Stimulated activated CD8-positive, alpha-beta memory T cell treated with anti-CD3 and anti-CD28 coated beads, Interleukin-4, amount 100 ng/mL, for 1 hour (primary cell): ENCODE measurements at places on chromosomes 6 and 20.

DNA sequence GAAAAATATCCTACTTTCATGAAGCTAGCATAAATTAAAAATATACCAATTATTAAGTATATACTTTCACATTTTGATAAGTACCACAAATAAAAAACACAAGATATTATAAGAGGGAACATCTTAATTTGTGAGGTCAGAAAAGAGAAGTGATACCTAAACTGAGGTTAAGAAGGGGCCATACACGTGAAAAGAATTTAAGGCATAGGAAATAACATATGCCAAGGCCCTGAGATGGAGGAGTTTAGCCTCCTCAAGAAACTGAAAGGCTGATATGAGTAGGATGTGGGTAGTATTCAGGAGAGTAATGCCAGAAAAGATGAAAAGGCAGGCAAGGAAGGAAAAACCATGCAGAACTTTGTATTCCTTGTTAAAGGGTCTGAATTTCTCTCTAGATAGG lies 116.6 kb upstream of the HTR1E start:
- no peak for DNase-seq

GRCh38 chr6:106214531-106214930 lies 111.0 kb downstream of the ATG5 start:
- no peak for DNase-seq

- DNase-seq: no peak
Observed at GRCh38 chr6:127397729-127398630, 54.6 kb upstream of the ECHDC1 start.

GRCh38 chr20:50646483-50646996 lies 44.8 kb downstream of the RIPOR3 start:
- no peak for DNase-seq

GRCh38 chr20:8005033-8005432 lies 14.5 kb downstream of the TMX4 start:
- no peak for DNase-seq

GRCh38 chr20:23260181-23260840 lies 90.3 kb upstream of the NXT1 start:
- no peak for DNase-seq

GRCh38 chr6:41570259-41570615 lies 24.1 kb downstream of the FOXP4 start:
- DNase-seq: no peak

GRCh38 chr6:164502833-164503232 lies 806.6 kb downstream of the C6orf118 start:
- DNase-seq: no peak

DNA sequence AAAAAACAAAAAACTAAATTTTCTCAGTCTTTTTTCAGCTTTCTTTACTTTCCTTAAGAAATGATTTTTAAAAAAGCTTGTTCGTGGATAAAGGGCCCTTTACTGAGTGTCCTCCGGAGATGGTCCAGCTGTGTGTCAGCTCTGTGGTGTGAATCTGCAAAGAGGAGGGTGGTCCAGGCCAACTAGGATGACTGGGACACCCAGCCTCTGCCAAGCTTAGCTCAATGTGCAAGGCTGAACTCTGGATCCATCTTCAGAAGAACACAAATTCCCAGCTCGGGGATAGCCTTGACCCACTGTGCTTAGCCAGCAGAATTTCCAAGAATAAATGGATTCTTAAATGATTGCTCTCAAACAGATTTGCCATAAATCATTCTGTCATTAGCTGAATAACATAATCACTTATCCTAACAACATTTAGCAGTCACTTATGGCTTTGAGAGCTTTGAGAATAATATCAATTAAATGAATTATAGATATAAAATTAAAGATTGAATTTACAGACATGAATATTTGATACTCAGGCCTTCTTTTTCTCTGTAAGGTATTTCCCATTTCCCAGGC lies 14.2 kb upstream of the CALHM5 start:
- no peak for DNase-seq

DNA sequence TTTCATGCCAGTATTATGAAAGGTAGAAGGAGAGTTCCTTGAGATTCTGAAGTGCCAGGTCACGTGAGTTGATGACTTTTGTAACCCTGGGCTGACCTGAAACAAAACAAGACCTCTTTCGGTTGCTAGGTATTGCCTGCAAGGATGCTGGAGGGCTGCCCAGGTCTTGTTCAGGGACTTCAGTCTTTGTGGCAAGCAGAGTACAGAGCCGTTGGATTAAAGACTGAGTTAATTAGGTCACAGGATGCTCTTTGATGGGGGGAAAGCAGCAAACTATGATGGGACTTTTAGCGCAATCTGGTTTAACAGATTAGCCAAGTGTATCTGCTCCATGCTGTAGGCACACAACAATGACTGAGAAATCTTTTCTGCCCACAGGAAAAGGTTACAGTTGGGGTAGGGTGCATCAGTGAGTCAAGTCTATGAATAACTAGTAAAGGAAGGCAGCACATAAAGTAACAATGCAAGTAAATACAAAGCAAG lies 12.8 kb upstream of the ELOVL5 start:
- DNase-seq: peak; percentile 33

GRCh38 chr6:92380803-92381601 lies 1038.4 kb downstream of the EPHA7 start:
- no peak for DNase-seq

- no peak for DNase-seq
Observed at GRCh38 chr6:7100072-7100752, 7.5 kb upstream of the RREB1 start.

DNA sequence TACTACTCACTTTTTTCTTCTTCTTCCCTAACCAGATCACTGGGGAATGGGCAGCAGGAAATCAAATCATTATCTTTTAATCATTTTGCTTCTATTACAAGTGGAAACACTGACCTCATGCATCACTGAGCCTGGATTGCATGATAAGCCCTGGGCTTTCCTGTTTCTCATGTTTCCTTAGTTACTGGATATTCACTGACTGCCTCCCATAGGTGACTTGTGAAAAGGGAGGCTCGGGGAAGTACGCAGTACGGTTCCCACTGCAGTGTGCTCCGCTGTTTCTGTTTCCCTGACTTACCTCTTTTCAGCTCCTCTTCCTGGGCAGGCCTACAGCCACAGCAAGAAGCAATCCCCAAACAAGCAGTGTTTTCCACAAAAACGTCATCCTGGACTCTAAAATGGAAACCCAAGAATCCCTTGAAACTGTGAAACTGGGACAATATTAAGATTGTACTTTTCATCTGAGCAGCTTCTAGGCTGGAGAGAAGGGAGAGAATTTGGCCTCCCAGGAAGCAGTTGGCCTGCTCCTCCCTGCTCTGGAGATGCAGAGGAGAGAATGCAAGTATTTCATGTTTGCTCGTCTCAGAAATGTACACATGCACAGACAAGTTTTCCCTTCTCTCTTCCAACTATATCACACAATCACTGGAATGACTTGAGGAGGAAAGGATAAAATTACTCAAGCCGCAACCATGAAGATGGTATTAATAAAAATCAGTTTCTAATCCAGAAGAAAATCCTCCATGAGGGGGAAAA lies 13.1 kb downstream of the BTNL2 start:
- DNase-seq: no peak

DNA sequence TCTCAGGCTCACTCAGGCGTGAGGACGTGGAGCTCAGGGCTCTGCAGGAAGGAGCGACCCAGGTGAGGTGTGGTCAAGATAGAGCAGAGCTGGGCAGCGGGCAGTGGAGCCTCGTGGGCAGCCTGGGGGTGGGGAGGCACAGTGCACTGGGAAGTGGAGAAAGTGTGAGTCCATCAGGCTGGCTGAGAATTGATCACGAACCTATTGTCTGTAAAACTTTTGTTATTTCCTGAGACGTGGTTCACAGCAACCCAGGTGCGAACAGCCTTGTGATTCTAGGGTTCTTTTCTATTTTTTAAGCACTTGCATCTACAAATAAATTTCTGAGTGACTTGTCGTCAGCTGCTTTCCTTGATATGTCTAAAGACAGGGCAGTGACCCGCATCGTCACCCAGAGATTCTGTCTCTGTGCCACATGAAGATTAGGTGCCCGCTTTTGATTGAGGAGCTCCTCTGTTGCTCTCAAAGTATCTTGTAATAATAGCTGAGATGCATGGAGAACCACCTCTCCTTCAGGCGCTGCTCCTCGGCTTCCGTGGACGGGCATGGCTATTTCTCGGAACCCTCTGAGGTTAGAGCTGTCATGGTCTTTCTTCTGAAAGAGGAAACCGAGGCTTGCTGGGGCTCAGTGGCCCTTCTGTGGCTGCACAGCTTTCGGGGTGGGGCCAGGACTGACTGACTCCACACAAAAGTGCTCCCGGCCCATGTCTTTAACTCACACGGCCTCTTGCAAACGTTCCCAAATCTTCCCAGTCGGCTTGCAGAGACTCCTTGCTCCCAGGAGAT lies 662 bp upstream of the CCR6 start:
- DNase-seq: no peak

DNA sequence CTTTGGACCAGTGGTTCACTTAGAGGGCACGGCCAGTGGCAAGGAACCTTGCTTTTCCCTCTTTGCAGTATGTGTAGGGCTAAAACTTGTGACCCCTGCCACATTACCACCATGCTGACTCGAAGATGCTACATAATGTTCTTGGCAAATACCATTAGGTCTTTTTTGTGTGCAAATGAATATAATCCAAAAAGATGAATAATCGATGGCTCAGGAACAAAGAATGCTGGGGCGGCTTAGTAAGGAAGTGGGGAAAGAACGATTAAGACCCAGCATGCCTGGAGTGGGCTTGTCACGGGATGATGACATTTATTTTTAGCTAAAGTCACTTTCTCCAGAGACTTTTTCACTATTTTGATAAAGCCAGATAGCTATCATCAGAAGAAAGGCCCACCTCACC lies 23.1 kb downstream of the CMTR1 start:
- no peak for DNase-seq

DNA sequence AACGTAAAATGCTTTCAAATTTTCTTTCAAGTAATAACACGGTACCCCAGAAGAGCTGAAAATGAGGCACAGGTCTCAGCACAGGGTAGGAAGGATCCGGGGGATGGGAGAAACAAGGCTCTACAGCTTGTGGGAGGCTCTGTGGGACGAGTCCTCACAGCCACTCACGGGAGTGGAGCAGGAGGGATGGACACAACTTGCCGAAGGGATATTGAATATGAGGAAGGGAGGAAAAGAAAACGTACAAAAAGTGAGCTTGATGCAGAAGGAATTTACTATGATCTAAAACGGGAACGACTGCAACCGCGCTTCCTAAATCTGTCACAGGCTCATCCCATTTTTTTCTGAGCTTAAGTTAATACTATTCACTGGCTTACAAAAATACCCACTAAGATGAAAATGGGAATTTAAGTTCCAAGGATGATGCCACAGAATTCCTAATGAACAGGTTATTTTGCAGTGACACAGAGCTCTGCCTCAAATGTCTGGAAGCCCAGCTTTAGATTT lies 72.9 kb downstream of the FYN start:
- DNase-seq: no peak

DNA sequence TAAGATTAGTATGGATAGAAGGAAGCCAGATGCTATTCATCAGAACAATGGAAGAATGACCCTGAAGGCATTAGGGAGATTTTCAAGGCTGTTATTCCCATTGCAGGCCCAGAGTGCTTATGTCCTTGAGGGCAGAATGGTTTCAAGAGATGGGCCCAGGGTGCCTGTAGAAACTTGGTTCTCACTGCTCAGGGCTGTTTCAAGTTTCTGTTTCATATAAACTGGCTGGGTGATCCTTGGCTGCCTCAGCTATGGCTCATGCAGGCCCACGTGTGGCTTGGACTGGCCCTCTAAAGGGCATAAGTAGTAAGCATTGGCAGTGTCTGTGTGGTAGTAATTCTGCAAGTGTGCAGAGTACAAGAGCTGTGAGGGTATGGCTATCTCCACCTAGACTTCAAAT lies 540.9 kb upstream of the MAN1A1 start:
- no peak for DNase-seq

DNA sequence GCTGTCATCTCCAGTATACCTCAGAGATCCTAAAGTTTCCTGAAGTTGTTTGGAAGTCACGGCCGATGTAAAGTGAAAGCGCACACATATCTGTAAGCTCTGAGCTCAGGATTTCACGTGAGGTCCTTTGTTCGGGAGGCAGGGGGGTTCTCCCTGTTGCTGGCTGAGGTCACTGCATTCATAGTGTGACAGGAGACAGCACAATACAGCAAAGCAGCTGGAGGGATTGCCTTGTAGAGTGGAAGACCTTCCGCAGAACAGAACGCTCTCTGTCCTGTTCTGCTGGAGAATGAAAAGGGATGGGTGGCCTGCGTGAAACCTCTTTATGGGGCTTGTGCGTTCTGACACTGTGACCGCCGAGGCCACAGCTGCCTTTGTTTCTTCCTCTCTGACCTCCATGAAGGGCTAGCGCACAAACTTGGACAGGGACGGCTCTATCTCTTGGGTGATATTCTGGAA lies 13.4 kb upstream of the SERPINB1 start:
- no peak for DNase-seq

GRCh38 chr20:31913431-31914157 lies 38.3 kb downstream of the PDRG1 start:
- DNase-seq: no peak

DNA sequence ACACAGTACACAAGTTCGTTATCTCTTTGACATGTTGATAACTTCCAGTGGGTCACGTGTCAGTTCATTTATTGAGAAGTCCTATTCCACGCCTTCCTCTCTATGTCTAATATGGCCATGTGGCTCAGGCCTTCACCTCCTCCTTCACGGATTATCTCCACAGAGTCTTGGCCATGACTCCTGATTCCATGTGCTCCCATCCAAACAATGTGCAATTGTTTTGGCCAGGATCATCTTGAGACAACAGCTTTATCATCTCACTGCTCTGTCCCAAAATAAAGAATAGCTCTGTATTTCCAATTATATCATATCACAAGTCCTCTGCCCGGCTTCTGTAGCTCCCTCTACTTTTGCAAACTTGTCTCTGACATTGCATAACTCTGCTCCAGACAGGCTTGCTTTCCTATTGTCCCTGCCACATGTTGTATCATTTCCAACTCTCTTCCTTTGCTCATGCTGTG lies 11.1 kb upstream of the TXNDC5 start:
- no peak for DNase-seq

- DNase-seq: no peak
Observed at GRCh38 chr6:145289573-145289972, 445.7 kb downstream of the EPM2A start.

- no peak for DNase-seq
Observed at GRCh38 chr6:145147559-145147958, 587.8 kb downstream of the EPM2A start.

- no peak for DNase-seq
Observed at GRCh38 chr20:44805335-44805978, 4.9 kb downstream of the RIMS4 start.

GRCh38 chr6:63526931-63527330 lies 45.3 kb upstream of the LOC128125822 start:
- DNase-seq: no peak

GRCh38 chr6:5960456-5960855 lies 46.3 kb downstream of the NRN1 start:
- no peak for DNase-seq
